ENCODE measurements at places on chromosomes 16 and 17. TPM values are rescaled to one million over a fixed set of nuclear protein-coding genes. Genes with fewer than 3 reads are reported as not detected.

The SLC47A1 gene
- not detected for polyA plus RNA-seq

DNA sequence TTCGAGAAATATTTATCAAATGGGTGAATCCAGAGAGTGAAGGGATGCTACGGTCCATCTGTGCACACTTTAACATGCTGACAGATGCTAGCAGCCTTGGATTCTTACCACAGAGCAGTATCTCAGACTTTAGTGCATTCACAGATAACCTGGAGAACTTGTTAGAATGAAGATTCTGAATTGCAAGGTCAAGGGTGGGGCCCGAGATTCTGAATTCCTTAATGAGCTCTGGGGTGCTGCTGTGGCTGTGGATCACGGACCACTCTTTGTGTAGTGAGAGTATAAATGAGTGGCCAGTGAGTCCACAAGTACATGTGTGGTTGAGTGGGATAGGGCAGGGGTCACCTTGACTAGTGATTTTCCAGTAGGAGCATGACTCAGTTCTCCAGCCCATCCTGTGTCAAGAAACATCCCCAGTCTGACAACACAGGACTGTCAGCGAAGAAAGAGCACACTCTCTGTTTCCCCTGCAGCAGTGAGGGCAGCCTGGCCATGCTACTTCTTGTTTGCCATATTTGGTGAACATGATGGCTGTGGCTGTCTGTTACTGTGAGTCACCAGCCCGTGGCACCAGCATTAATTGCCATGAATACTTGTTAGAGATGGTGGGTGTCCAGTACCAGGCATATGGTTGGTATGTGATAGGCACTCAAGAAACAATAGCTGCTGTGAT is 13.0 kb upstream of the SALL1 start:
- no peak for DNase-seq

The NTN3 gene
- polyA plus RNA-seq, result not detected

The KRT28 gene
- not detected for polyA plus RNA-seq

DNA sequence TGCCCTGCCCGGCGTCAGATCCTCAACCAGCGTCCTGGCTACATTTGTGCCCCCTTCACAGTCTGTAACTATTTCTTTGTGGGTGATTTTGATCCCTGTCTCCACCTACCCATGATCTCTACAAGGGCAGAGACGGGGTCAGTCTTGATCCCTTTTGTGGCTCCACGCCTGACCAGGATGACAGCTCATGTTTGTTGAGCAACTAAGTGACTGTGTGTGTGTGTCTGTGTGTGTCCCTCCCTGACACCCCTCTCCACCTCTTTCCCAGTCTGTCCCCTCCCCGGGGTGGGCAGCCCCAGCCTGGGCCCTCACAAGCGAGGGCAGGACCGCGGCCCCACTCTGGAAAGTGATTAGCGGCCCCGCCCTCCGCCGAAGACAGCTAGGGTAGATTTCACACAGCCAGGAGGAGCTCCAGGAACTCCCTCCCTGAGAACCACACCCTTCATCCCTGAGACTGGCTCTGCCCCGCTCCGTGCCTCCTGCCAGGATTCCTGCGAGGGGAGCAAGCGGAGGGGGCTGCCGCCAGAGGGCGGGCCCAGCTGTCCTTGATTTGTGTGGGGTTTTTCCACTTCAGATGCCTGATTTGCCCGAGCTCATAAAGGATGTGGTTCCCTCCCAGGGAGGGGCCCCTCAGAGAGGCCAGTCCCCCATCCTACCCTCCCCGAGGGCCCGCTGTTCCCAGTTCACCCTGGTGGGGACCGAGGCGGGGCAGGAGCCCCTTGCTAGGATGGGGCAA is 5.3 kb upstream of the HS3ST6 start:
- no peak for DNase-seq

DNA sequence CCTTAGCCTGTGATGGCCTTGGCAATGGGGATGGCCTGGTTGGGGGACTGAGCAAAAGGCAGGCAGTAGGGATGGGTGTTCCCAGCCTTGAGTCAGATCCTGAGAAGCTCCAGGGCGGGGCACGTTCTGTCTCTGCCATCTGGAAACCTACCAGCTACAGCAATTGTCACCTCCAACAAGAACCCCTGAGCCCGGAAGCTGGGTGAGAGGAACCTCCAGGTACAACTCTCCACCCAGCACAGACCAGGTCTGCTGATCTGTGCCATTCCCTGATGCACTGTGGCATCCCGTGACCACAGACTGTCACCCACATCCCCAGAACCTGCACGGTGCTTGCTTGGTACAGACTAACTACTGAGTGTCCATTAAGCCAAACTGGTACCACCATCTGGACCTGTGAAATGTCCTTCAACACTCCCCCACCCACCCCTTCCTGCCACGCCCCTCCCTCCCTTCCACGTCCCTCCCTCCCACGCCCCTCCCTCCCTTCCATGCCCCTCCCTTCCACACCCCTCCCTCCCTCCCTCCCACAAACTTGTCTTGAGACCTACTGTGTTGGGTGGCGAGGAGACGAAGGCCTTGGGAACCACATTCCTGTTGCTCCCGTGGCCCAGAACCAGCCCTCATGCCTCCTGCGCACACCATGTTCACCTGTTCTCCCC is 16.6 kb downstream of the MYO15B start:
- no peak for DNase-seq

- DNase-seq, result no peak
Observed at GRCh38 chr16:85025781-85026653, 1.6 kb upstream of the KIAA0513 start.

The LPCAT2 gene
- 0.61 TPM for polyA plus RNA-seq

DNA sequence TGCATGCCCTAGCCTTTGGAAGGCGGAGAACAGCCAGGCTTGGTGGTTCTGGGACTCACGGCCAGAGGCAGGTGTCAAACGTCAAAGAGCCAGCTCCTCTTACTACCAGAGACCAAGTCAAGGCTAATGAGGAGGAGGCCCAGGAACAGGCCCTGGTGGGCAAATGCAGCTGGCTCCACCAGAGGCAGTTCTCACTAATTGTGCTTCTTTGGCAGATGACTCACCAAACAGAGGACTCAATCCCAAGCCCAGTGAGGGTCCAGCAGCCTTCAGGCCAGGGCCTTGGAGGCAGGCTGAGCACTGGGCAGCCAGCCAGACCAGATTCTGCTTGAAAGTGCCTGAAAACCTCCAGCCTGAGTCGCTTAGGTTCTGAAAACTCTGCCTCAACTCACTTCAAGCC is 336.5 kb upstream of the CDH5 start:
- DNase-seq, result no peak

DNA sequence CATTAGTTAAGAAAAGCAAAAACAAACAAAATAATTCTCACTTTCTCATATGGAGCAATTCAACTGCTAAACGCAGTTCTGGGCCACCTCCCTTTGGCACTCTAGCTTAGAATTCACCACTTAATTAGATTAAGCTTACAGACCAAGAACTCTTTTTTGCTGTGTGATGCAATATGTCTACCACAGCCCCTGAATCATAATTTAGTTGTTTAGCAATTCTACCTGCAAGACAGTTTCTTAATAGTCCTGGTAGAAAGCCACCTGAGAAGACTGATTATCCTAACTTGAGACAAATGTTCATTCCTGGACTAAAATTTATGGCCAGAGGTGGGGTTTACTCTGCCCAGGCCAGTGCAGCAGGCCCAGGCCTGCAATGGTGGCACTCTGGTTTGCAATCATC is 205.9 kb downstream of the HS3ST3A1 start:
- DNase-seq, result no peak

GRCh38 chr16:11534262-11534661 is 52.5 kb downstream of the LITAF start:
- DNase-seq, result no peak

- DNase-seq, result no peak
Observed at GRCh38 chr16:11400076-11400475, 54.8 kb downstream of the RMI2 start.

DNA sequence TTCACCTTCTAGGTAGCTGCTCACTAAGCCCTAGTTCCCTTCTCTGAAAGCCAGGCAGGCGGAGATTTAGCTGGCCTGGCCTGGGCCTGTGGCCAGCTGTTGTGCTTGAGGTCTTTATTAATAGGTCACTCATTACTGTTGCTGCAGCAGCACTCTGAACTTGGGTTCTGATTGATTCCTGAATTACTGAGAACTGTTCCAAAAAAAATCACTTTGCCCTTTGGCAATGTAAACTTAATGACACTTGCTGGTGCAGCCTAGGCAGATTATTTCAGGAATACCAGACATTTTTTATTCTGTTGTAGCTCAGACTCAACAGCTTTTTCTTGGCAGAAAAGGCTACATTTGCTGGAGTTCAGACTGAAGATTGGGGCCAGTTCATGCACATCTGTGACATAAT is 2.7 kb downstream of the TOM1L1 start:
- no peak for DNase-seq

DNA sequence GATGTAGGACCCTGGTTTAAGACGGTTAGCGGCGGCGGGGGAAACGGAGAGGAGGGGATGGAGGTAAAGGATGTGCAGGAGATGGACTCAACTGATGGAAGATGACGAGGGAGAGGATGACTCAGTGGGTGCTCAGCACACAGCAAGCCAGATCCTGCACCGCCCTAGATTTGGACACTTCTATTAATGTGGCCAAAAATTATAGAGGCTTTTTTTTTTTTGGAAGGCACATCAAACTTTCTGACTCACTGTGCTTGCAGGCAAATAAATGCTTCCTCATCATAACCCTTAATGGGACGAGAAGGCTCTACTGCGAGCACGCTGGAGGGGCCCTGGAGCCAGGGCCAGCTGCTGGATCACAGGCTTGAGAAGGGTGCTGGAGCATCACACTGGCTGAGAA is 36.0 kb downstream of the RTN4RL1 start:
- DNase-seq, result no peak

DNA sequence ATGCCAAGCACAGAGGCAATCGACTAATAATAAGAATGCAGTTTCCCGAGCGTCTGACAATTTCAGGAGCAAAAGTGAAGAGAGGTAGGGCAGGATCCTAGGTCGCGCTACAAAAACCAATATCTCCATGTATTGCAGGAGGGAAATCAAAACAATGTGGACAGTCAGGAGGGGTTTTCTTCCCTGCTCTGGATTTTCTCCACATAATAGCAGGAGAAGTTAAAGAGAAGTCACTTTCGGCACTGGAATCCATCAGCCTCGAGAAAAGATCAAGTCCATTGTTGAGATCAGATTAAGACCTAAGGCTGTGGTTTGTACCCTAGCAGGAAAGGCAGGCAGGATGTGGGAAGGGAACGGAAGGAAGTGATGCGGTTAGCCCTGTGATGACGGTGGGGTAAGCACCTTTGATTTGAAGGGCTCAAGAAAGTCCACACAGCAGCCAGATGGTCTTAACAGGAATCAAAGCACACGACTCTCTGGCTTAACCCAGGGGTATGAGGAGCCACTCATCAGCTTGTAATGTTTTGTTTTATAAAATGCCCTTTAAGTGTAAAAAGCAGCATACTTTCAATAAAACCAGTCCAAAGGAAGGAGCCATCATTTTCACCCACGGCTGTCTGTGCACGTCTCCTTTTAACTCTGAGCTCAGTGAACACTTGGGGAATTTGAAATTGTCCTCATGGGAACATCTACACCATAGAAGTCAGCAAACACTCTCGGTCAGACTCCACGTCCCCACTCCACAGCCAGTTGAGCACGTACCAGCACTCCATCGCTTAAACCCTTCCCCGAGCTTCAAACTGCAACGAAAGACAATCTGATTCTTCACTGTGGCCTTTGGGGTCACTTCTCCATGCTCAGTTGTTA is 15.8 kb upstream of the AKTIP start:
- peak; percentile 84 for DNase-seq

GRCh38 chr16:88088161-88088581 is 136.9 kb downstream of the BANP start:
- no peak for DNase-seq

GRCh38 chr17:80005360-80006338 is 30.0 kb downstream of the TBC1D16 start:
- DNase-seq, result peak; percentile 60

DNA sequence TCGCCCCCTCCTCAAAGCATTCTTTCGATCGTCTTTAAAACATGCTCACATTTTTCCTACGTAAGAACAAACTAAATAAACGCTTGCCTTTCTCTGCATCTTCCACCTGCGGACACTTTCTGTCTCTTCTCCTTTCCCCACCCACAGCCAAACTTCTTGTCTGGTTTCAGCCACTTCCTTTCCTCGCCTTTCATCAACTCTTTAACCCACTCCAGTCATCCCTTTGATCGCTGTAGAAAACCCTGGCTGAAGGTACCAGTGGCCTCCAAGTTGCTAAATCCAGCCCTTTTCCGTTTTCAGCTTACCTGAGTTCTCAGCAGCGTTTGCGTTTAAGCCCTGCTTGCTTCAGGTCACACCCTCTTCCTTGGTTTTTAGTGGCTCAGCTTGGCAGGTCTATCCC is 483 bp downstream of the RPA1 start:
- no peak for DNase-seq

The KRTAP4-1 gene
- polyA plus RNA-seq, result not detected

DNA sequence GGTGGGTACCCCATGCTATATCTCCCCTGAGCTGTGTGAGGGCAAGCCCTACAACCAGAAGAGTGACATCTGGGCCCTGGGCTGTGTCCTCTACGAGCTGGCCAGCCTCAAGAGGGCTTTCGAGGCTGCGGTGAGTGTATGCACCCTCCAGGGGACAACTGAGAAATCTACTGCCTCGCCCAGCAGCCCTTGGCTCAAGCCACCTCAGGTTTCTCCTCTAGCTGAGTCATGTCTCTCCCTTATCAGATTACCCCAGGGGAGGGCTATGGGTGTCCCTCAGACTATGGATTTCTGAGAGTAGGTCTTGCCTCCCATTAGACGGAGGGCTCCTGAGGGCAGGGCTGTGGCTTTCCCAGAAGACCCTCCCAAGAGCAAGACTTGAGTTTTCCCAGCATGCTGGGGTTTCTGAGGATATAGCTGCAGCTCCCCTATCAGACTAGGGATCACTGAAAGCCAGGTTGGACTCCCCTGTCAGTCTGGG is 6.7 kb downstream of the NEK8 start:
- no peak for DNase-seq

- DNase-seq, result no peak
Observed at GRCh38 chr16:21301895-21302291, 23.8 kb upstream of the CRYM start.

- DNase-seq, result no peak
Observed at GRCh38 chr17:49928837-49929475, 40.0 kb upstream of the DLX4 start.
